ENCODE measurements at places on chromosomes 1 and 21.

GRCh38 chr1:116733476-116734365 lies 20.5 kb upstream of the CD2 start:
- DNase-seq: no peak

DNA sequence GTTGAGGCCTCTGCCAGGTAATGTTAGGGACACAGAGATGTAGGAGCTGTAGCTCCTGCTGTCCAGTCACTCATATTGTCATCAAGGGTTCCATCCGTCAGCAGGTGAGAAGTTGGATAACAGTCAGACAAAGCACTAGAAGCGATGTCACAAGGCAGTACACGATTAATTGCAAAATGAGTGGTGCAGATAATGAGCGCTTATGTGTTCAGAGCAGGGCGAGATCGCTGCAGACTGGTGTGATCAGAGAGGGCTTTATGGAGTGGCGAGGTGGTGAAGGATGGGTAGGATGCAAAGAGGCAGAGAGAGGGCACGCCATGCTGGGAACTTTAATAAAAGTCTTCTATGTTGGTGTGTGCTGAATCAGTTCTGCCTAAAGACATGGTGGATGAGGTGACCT lies 8.8 kb downstream of the TMCC2 start:
- no peak for DNase-seq

GRCh38 chr1:172245788-172246187 lies 174.7 kb upstream of the C1orf105 start:
- no peak for DNase-seq

DNA sequence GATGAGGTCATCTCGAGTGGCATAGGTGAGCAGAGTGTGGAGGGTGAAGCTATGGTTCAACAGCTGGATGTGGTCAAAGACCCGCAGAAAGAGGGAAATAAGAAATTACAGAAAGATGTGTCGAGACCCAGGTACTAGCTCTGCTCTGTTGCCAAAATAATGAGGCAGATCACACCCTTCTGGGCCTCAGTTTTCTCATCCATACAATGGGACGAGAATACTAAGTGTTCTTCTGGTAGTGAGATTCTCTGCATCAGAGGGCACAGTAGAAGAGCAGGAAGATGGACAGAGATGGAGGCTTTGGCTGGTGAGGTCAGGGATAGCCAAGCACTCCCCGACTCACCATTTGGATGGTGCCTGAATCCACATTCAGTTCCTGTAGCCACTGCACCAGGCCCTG lies 11.1 kb downstream of the MAP3K6 start:
- no peak for DNase-seq

- DNase-seq: no peak
Measured at GRCh38 chr1:65148548-65149350, 746 bp downstream of the AK4 start.

GRCh38 chr1:15282810-15283474 lies 35.9 kb downstream of the FHAD1 start:
- no peak for DNase-seq
